ENCODE measurements at places on chromosomes 3 and 15.

DNA sequence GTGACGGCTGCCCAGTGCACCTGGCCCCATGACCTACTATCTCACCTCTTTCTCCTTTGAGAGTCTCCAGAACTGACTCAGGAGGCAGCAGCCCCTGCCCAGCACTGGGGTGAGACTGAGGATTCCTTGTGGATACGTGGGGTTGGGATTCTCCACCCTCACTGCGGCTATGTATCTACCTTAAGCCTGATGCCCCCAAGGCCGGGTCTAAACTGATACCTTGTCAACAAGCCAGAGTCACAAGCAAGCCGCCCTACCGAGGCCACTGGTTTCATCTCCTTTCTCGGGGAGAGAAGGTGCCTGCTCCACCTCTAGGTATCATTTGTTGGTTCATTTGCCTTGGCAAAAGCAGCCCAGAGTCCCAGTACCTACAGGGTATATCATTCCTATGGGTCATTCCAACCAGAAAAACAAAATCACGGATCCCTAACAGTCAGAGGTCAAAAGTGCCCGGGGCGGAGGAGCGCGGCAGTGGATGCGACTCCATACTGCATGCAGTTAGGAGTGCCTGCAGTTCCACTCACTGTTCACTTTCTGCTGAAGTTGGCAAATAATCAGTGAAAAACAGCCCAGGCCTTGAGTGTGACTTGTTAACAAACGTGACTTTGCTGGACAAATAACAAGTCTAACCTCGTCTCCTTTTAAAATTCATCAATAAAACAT is 47.5 kb downstream of the ABTB1 start:
- no peak for DNase-seq

DNA sequence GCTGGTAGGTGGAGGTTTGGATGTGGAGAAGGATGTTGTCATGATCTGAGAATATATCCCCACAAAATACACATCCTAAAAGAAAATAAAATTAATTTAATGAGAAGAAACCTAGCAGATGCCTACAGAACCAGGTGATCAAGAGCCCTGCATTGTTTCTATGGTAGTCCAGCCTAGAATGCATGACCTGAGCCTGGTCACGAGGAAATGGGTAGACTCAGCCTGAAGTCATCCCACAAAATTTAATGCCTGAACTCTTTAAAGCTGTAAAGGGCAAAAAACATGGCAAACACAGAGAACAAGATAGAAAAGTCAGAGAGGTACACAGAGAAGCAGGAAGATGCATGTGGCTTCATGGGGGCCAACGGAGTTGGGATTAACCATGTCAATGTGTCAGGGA is 36.0 kb downstream of the LDHAL6B start:
- no peak for DNase-seq

DNA sequence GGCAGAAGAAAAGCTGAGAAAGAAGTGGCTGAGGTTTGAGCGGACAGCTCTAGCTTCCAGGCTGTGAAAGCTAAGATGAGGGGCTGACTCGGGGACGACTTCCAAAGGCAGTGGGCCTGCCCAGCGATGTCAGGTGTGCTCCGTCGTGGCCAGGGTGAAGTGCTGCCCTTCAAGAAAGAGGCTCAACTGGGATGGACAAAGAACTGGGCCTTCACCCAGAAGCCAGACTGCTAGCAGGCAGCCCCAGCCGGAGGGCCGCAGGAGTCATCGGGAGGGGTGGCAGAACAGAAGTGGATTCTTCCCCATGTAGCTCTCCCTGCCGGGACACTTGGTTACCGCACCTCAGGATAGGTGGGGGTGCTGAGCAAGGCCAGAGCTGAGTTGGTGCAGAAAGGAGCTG is 13.1 kb upstream of the SEC13 start:
- DNase-seq: no peak

- DNase-seq: peak; percentile 60
These were observed 1.1 kb upstream of the TLNRD1 start for GRCh38 chr15:80999623-81000036.
